IPS DF 19.7 (cell line): ENCODE measurements at places on chromosomes 12 and 14.

GRCh38 chr12:93798279-93799151 lies 121.3 kb downstream of the CRADD start:
- DNase-seq, result no peak

GRCh38 chr12:70351076-70351475 lies 15.0 kb upstream of the KCNMB4 start:
- no peak for DNase-seq

DNA sequence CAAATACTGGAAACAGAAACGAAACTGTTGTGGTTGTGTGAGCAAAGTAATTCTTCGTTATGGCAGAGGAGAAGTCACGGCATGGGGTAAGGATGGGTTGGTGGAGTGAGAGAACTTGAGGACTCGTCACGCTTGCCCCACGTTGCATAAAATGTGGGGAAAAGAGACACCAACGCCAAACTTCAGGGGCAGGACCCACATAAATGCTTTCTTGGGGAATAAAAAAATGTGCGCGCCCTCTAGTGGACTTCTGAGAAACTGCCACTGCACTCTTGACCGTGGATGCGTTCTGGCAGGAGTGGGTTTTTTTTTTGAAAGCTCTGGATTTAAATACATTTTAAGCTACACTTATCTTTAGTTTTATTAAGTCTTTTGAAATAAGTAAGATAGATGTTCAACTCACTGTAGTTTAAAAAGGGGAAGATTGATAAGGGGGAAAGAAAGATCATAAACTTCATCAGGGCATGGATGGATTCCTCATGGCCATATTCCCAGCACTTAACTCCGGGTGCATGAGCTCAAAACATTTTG lies 4.1 kb upstream of the IGF1 start:
- peak; percentile 5 for DNase-seq

DNA sequence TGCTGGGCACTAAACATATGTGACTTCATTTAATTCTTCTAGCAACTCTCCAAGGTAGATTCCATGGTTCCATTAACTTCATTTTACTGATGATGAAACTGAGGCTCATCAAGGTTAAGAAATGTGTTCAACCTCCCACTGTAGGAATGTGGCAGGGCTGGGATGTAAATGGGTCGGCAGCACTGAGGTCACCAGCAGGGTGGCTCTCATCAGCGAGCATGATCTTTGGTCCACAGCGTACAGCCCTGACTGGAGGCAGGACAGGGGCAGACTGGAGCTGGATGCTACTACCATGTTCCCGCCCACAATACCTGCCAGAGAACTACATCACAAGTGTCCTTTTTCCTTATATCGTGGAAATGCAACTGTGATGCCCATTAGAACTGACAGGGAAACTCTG lies 4.6 kb downstream of the APPL2 start:
- DNase-seq, result no peak

DNA sequence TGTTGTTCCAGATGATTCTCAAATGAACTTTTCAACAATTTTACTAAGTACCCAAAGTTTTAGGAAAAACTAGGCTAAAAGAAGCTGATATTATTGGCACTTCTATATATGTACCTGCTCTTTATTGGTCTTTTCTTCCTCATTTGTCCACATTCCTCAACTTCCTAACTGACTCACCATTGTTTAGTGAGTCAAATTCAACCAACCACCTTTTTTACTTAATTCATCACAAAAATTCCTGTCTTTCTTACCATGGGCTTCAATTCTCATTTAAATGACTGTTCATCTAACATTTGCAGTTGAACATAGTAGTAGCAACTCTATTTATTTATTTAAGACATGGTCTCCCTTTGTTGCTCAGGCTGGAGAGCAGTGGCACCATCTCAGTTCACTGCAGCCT lies 47.6 kb upstream of the SLC2A13 start:
- no peak for DNase-seq

DNA sequence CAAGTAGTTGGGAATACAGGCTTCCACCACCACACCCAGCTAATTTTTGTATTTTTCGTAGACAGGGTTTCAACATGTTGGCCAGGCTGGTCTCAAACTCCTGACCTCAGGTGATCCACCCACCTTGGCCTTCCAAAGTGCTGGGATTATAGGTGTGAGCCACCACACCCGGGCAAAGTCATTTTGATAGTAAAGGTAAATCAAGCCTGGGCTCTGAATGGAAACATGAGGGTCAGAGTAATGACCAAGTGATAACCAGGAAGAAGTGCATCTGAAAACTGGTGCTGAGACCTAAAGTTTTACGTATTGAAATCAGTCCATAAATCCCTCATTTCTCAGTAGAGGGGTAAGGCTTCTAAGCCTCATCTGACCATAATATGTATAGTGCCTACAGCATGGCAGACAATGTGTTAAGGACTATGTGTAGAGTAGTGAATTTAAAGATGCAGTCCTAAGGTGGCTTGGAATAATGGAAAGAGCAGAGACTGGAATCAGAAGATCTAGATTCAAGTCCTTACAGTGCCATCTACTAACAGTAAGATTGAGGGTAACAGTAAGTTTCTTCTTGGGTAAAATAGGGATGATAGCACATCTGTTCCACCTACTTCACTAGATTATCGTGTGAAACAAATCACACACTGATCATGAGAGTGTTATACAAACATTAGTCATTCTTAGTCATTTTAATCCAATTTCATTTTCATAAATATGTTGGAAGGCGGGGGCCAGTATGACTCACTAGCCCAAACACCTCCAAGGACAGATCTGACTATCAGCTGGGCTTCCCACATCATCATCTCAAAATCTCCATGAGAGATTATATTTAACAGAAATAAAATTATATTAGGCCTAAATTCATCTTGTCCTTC lies 11.2 kb downstream of the MAP4K5 start:
- no peak for DNase-seq

DNA sequence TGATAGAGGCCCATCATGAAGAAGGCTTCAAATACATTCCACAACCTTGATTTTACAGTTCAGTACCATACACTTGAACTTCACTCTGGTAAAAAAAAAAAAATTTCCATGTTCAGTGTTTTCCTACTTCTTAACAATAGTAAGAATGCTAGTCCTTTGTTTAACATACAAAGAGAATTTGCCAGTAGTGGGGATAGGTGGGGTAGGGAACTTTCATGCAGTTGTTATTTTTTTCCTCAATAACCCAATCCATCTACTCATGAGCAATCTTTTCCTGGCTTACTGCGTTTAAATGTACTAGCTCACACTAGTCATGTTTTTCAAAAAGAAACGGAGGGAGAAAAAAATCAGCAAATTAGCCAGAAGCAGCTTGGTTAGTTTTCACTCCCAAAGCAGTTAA lies 206.1 kb downstream of the PRKD1 start:
- no peak for DNase-seq

GRCh38 chr12:100545092-100545491 lies 28.4 kb upstream of the GAS2L3 start:
- DNase-seq, result no peak

GRCh38 chr14:86084097-86084496 lies 554.2 kb downstream of the FLRT2 start:
- no peak for DNase-seq

- DNase-seq, result no peak
Observed at GRCh38 chr12:91171476-91171875, 11.1 kb downstream of the DCN start.

GRCh38 chr12:3086729-3087323 lies 9.6 kb downstream of the TSPAN9 start:
- no peak for DNase-seq

DNA sequence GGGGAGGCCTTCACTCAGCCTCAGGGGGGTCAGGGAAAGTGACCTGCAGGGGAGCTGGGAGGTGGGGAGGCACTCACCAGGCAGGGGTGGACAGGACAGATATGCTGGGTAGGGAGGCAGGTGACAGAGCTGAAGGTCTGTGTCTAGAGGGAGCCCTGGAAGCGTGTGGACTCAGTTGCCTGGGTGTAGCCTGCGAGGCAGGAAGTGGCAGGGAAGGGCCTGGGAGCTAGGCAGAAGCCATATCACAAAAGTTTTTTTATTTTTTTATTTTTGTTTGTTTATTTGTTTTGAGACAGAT lies 39.3 kb downstream of the ARL6IP4 start:
- no peak for DNase-seq

DNA sequence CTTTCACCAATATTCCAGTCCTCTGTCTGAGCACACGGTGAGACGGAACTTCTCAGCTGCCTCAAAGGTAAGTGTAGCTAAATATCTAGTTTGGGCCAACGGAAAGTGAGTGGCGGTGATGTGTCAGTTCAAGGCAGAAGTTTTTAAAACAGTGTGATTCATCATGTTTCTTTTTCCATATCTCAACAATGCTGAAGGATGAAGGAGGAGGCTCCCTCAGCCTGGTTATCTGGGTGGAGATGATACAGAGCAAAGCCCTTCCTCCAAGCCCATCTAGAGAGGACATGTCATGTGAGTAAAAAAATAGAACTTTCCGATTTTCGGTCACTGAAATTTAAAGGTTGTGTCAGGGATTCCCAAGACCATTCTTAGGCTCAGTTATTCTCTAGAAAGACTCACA lies 13.1 kb upstream of the ANP32D start:
- DNase-seq, result no peak

- DNase-seq, result no peak
Observed at GRCh38 chr12:118237908-118238307, 102.0 kb downstream of the PEBP1 start.

DNA sequence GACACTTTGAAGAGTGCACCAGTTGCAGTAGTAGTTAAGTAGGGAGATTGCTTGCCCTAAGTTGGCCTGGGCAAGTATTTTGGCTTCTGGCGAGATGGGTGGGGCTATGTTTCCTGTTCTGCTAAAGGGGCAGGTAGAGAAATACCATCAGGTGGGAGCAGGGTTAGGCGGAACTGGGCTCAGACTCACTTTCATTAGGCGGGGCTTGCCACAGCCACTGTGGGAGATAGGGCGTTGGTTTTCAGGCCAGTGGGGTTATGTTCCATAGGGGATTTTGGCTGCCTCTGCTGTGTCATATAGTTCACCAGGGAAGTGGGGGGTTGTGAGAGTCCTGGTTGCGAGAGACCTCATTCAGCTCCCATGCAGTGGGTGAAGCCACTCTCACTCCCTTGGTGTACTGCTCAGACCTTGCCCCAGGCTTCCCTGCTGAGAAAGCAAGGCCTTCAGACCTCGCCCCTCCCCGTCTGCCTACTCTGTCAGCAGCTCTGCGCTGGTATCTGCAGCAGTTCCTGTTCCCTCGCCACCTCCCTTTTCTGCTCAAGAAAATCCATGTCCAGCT lies 43.3 kb downstream of the AEBP2 start:
- no peak for DNase-seq

- DNase-seq, result no peak
Observed at GRCh38 chr14:94313991-94314655, 9.0 kb downstream of the SERPINA6 start.

- DNase-seq, result no peak
Observed at GRCh38 chr14:92665661-92666110, 82.7 kb downstream of the LGMN start.

DNA sequence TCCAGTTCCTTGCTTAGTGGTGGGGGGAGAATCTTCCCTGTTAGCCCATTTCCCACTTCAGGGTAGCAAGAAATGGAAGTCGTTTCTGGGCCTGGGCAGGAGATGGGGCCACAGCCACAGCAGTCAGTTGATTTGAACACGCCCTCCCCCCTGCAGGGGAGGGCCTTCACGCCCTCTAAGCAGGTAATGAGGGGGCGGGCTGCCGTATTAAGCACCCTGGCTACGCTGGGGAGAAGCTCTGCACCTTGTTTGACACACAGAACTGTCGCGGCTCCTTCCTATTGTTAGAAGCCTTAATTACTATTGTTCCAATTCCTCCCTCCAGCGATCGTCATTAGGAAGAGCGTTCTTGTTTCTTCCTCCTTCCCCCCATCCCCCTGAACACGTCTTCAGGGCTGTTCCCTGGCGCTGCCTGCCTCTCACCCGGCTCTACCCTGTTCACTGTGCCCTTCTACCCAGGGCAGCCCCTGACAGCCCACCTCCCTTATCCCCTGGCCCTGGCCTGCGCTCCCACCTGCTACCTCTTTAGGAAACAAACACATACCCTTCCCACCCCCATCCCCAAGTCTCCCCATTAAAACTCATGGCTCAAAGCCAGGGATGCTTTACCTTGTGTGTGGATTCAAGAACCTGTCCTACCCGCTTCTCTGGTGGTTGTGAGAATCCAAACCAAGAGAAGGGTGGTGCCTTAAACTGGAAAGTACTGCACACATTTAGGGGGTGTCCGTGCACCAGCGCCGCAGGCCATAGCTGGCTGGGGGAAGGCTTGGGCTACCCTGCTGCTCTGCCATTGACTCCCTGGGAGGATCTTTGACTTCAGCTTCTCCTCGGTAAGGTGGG lies 137.6 kb downstream of the TSPAN9 start:
- no peak for DNase-seq

- no peak for DNase-seq
Observed at GRCh38 chr14:30614155-30614554, 8.0 kb upstream of the SCFD1 start.

DNA sequence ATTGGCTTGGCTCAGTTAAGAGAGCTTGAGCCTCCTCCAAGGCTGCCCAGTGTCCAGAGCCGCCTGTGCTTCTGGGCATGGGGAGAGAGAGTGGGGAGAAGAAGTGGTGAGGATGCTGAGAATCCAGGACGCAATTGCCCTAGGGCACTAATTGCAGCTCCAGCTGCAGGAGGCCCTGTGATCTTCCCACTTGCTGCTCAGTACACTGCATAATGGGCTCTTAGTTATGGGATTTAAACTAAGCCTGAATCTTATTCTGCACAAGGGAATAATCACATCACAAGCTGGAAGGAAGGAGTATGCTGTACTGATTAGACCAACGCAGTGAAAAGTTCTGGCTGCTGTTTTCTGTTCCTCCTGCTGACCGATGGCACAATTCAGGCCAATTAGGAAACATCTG lies 101.0 kb upstream of the PRMT8 start:
- DNase-seq, result no peak

GRCh38 chr12:12392413-12392812 lies 35.5 kb downstream of the BORCS5 start:
- no peak for DNase-seq

GRCh38 chr12:124248941-124249825 lies 45.7 kb upstream of the RFLNA start:
- no peak for DNase-seq

DNA sequence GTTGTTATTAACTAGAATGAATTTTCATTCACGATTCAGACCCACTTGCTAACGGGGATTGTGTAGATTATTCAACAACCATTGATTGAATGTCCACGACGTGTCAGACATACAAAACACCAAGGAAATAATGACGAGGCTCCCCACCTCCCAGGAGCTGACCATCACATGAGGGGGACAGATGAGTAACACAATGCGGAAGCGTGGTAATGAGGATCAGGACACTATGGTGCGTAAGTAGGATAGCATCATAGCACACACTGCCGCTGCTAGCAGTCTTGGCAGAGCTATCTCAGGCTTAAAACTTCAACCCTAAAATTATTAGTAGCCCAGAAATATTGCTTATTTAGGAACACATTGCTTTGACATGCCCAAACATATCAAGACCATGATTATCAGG lies 265.8 kb downstream of the EGLN3 start:
- DNase-seq, result no peak

DNA sequence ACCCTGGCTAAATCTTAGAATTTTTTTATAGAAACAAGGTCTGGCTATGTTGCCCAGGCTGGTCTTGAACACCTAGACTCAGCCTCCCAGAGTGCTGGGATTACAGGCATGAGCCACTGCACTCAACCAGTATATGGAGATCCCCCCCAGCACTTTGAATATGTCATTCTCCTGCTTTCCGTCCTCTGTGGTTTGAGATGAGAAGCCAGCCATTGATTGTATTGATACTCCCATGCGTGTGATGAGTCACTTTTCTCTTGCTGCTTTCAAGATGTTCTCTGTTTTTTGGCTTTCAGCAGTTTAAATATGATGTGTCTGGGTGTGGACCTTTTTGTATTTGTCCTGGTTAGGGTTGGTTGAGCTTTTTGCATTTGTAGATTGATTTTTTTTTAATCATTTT lies 75.2 kb upstream of the DNM1L start:
- no peak for DNase-seq

- no peak for DNase-seq
Observed at GRCh38 chr14:54209511-54210250, 187.1 kb upstream of the CDKN3 start.
